ENCODE measurements at places on chromosomes 5 and 9. TPM values are rescaled to one million over a fixed set of nuclear protein-coding genes. Genes with fewer than 3 reads are reported as not detected.

- no peak for DNase-seq
Measured at GRCh38 chr5:106730912-106731311, 939.8 kb downstream of the EFNA5 start.

DNA sequence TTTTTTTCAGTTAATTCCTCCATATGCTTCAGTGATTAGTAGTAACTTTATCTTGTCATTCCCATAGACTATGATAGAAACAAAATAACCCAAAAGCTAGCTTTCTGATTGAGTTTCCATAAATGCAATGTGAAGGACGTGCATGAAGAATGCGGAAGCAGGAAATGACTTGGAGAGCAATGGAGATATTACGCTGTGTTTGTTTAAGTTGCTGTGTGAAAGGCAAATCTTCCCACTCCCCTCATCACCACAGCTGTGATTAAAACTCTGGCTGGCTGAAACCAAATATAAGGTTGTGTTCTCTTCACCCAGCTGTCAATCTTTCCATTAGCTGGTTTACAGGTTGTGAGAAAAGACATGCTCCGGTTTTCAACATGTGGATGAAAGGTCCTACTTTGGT, 83.9 kb downstream of the NR2F1-AS1 start:
- DNase-seq: no peak

GRCh38 chr9:114314881-114315722, 7.8 kb upstream of the ORM1 start:
- no peak for DNase-seq

DNA sequence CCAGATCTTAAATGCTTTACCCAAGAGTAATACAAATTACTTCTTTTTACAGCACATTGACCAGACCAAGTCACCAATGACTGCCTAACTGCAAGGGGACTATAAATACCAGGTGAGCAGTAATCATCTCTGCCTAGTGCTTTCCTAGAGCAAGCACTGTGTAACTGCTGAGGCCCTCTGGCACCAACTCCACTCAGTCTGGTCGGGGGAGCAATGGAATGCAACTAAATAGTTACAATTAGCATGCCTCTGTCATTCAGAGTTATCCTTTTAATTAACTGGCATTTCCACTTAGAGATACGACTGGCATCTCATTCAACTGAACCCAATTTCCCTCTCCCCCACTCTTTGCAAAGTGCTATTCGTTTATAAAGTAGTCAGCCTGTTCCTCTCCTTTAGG, 1309.1 kb upstream of the DMAC1 start:
- no peak for DNase-seq

DNA sequence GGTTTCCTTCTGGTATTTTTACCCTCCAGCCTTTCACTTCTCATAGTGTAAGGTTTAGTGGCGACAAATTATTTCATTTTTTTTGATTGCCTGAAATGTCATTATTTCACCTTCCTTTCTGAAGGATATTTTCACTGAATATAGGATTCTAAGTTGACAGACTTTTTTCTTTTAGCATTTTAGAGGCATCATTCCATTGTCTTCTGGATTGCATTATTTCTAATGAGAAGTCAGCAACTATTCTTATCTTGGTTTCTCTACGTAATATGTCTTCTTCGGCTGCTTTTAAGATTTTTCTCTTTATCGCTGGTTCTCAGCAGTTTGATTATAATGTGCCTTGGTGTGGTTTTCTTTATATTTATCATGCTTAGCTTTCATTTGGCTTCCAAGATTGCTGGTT, 194.2 kb downstream of the GAPVD1 start:
- DNase-seq: no peak

- no peak for DNase-seq
Measured at GRCh38 chr9:30258094-30258493, 2126.3 kb upstream of the ACO1 start.

DNA sequence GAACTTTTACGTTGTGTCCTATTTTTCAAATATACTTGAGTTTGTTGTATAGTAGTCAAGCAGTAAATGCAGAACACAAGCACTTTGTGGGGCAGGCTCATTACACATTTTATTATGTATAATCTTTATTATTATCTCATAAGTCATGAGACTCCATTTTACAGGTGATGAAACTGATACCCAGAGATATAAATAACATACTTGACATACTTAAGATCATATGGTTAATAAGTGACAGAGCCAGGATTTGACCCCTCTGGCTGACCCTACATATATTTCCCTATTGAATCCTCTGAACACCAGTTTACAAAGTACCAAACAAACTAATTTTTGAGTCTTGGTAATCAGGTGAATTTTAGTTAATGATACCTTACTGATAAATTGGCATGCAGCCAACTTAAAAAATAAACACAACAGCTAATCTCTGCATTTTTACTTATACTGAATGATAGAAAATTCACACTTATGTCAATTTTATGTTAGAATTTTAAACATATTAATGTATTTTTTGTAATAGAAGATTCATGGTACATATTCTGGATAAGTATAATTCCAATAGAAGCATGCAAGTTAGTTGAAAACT, 305.0 kb upstream of the MEF2C start:
- no peak for DNase-seq

GRCh38 chr5:2410451-2410850, 341.0 kb downstream of the IRX2 start:
- no peak for DNase-seq

DNA sequence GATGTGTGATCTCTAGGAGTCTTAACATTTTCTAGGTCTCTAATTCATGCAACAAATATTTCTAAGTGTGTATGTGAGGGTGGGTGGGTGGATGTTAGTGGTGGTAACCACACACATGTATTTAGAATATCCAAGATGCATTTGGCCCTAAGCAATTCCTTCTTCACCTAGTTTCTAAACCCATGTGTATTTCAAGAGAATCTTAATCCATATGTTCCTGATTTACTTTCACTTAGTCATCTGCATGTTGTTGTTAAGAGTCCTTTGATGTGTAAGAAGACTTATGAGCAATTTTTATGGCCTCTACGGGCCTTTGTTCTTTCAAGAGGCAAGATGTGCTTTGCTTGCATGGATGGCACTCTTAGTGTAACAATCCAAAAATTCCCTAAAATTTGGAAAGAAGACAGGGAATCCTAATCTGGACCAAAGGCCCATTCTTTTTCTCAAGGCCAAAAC, 282.6 kb downstream of the SPATA31D1 start:
- DNase-seq: no peak

DNA sequence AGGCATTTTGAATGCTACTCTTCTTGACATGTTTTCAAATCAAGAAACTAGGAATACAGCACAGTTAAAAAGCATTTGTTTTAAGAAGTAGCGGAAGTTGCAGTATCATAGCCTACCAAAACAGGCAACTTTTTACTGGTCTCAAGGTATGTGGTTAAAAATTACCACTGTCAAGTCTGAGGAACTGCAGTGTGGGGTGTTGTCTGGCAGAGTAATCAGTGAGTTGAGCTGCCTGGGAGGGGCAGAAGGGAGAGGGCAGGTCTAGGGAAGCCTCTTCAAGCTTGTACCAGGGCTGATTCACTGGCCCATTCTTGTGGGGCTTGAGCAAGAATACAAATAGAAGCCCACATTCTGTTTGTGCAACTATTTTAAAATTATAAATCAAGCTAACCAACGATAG, 42.4 kb upstream of the SV2C start:
- no peak for DNase-seq

DNA sequence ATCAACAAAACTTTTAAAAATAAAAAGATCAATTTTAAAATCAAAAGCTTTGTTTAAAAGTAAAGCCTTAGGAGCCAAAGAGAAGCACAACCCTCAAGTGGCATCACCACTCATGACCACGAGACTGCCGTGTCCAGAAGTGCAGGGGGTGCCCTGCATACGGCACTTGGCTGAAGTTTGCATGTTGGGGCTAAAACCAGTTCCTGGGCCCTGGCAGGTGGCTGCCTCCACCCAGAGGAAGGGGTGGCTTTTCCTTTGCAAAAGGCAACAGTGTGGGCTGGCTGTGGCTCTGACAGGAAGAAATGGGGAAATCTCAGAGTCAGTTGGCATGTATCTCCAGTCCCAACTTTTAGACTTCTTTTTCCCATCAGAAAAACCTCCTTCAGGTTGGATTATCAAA, 15.3 kb downstream of the TRMO start:
- peak; percentile 33 for DNase-seq

GRCh38 chr5:170097934-170098333, 7.8 kb upstream of the FOXI1 start:
- no peak for DNase-seq

DNA sequence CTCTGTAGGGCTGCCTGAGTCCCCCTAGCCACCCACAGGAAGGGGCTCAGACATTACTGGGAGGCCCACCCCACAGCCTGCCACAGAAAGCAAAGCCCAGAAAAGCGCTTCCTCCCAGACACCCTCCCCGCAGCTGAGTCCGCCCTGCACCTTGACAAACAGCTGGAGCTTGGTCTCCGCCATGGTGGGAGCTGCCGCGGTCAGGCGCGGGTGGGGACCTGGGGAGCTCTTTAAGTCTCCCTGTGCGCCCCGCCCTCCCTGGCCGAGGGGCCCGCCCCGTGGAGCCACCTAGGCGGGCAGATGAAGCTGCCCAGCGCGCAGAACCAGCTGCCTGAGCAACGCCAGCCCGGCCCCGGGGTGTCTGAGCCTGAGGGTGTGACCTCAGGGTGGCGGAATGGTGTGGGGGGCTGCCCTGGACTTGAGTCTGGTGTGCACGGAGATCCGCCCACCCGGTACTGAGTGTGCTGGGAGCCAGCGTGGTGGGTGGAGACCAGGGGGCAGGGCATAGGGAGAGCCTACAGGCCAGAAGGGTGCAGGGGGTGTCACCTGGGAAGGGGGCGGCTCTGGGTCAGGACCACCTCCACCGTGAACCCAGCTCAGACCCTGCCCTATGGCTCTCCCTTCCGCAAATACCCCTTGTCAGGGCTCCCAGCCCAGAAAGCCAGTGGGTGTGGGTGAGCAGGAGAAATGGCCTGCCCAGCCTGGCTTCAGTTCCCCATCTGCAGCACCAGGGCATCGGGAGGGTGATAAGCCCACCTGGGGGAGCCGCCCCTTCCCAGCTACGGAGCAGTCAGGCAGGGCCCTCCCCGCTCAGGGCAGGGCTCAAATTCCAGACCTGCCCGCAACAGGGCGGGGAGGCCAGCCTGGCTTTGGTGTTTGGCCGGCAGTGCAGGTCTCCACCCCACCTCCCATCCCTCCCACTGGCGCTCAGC, at the start of gene CLIC3:
TSS of gene CLIC3 (minus strand) at position 208 of the 932 bp plus-strand sequence. CDS start at position 183, 25 bp downstream.
- peak; percentile 50 for DNase-seq

DNA sequence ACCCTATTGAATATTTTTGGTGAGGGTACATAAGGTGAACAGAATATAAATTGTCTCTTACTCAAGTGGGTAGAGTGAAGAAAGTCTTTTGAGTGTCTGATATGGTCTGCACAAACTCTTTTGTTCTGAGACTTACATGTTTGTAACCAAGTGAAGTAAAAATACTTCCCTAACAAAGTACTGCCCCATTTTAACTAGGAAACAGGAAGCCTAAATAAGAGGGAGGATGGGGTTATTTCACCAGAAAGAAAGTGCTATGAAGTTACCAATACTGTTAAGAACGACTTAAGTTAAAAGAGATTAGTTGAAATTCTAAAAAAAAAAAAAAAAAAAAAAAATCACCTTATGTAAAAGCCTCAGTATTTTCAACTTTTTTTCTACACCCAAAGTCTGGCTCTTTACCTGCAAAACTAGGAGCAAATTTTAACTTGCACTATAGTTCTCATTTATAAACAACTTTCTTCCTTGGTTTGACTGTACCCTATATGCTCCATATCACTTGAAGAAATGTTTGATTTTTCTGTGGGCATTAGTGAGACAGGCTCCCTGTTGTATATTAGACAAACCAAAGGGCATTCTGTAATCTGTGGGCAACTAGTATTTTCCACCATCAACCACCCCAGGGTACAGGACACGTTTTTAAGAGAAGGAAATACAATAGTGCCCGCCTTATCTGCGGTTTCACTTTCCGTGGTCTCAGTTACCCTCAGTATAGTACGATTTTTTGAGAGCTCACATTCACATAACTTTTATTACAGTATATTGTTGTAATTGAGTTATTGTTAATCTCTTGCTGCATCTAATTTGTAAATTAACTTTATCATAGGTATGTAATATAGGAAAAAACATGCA, 127.7 kb downstream of the NR3C1 start:
- no peak for DNase-seq

GRCh38 chr5:2109566-2109965, 226.8 kb upstream of the IRX4 start:
- no peak for DNase-seq

DNA sequence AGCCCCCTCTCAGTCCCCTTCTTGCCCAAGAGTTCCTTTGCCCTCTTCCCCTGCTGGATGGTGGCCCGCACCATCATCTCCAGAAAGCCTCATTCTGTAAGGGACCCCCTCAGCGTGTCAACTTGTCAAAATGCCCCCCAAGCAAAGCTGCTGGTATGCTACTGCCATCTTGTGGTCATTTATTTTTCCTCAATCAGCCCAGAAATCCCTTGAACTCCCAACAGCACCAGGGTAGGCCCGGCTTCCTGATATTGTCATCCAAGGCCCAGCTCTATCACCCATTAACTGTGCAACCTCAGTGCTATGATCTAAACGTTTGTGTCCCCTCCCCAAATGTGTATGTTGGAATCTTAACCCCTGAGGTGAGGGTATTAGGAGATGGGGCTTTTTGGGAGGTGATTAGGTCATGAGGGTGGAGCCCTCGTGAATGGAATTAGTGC, 53.2 kb upstream of the FBXW11 start:
- no peak for DNase-seq

GRCh38 chr5:153520952-153521351, 30.5 kb downstream of the GRIA1 start:
- no peak for DNase-seq

DNA sequence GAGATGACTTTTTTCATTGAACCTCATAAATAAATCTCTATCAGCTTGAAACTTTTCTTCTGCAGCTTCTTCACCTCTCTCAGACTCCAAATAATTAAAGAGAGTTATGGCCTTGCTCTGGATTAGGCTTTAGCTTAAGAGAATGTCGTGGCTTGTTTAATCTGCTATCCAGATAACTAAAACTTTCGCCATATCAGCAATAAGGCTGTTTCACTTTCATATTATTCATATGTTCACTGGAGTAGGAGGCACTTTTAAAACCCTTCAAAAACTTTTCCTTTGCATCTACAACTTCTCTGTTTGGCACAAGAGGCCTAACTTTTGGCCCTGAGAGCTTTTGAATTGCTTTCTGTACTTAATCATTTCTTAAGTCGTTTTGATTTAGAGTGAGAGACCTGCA, 386.9 kb upstream of the FAM174A start:
- no peak for DNase-seq

DNA sequence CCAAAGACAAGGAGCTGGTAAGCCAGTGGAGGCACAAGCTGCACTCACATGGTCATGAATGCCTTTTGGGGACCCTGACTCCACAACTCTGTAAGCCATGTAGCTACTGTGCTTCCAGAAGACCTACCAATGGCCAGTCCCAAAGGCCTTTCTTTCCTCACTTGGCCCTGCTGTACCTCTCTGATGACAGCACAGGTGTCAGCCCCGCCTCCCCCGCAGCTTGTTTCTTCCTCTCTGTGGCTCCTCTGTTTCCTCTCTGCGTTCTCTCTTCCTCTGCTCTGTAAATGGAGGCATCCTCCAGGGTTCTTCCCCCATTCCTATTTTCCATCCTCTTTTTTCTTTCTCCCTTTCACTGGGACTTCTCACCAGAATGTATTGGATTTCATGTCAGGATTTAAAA, 26.7 kb downstream of the SH3TC2 start:
- peak; percentile 42 for DNase-seq

Gene CXCL14
- not detected for total RNA-seq

Gene SLCO6A1
- total RNA-seq: not detected

Gene CYLC2
- total RNA-seq: not detected

Gene GRIN3A
- total RNA-seq: not detected

Gene CARTPT
- not detected for total RNA-seq

Gene PTGS1
- not detected for total RNA-seq

Gene CLIC3
- total RNA-seq: not detected

Measured in activated CD4-positive, alpha-beta T cell treated with anti-CD3 and anti-CD28 coated beads for 36 hours (primary cell).